ENCODE measurements at places on chromosomes 1 and 21.
A peak's percentile ranks its signal among the peaks of the same experiment; 100 is the strongest.

- H3K4me3 ChIP-seq, result no peak overlapping the region
- no peaks in the 10 kb centered on the region for H3K36me3 ChIP-seq
- no peak overlapping the region for H3K27ac ChIP-seq
- H3K4me1 ChIP-seq, result peaks cover 2% of the 10 kb centered on the region
- no peak for DNase-seq
These were observed 356.9 kb upstream of the GREM2 start for GRCh38 chr1:240968864-240969263.

GRCh38 chr1:7536891-7537591, 234.1 kb upstream of the VAMP3 start:
- no peak overlapping the region for H3K4me3 ChIP-seq
- no peaks in the 10 kb centered on the region for H3K36me3 ChIP-seq
- no peaks in the 10 kb centered on the region for H3K27me3 ChIP-seq
- H3K4me1 ChIP-seq, result peaks cover 20% of the 10 kb centered on the region

DNA sequence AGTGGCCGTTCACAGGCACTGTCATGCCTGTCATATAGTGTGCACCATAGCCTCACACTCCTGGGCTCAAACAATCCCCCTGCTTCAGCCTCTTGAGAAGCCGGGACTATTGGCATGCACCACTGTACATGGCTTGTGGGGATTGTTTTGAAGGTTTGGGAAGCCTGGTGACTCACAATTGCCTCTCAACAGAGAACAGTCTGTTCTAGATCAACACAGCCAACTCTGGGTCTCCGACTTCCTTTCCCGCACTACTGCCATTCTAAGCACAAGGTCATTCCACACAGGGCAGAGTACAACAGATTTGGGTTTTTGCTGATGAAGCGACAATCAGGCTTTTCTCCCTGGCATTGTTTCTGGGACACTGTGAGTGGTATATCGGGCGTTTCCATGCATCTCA, 15.5 kb upstream of the AHCTF1 start:
- H3K27ac ChIP-seq, result no peak overlapping the region
- H3K4me1 ChIP-seq, result no peaks in the 10 kb centered on the region
- H3K36me3 ChIP-seq, result no peaks in the 10 kb centered on the region
- DNase-seq, result no peak

DNA sequence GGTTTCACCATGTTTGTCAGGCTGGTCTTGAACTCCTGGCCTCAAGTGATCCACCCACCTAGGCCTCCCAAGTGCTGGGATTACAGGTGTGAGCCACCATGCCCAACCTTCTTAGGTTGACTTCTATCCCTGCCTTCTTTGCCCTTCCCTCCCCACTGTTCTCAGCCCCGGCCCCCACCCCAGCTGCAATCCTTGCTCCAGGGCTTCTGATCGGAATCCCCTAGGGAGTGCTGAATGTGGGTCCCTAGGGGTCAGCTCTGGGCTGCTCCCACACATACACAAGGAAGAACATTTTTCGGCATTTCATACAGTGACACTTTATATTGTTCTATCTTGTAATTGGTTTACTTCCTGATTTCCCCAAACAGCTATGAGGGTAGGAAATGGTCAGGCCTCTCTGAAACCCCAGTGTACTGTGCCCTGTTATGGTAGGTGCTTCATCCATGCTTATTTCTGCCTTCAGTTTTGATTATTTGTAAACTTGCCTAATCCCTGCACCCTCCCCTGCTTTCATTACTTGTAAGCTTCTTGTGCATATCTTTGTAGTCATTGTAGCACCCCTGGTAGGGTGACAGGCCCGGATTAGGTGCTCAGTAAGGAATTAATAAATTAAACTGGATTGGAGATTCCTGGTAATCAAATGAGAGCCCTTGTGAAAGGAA, 5.8 kb upstream of the SRP9 start:
- no peak for DNase-seq
- no peak overlapping the region for H3K4me3 ChIP-seq
- H3K36me3 ChIP-seq, result no peaks in the 10 kb centered on the region
- H3K27me3 ChIP-seq, result no peaks in the 10 kb centered on the region
- peaks cover 2% of the 10 kb centered on the region for H3K4me1 ChIP-seq

DNA sequence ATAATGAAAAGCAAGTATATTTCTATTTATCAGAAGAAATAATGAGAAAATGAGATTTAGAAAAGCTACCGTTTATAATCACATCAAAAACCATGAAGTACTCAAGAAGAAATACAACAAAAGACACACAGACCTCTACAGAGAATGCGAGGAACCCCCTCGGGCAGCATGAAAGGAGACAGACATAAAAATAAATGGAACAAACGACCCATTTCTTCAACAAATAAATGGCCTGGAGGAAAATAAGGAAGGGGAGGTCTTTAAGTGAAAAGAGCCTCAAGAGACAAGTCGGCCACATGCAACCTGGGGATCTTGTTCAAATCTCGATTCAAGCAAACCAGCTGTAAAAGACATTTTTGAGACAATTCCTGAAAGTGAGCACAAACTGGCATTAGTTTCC, 6.0 kb downstream of the CFAP74 start:
- H3K4me1 ChIP-seq, result no peaks in the 10 kb centered on the region
- H3K36me3 ChIP-seq, result no peaks in the 10 kb centered on the region
- DNase-seq, result no peak
- no peaks in the 10 kb centered on the region for H3K27me3 ChIP-seq

- H3K4me3 ChIP-seq, result no peak overlapping the region
- no peak overlapping the region for H3K27ac ChIP-seq
- H3K36me3 ChIP-seq, result no peaks in the 10 kb centered on the region
- no peaks in the 10 kb centered on the region for H3K27me3 ChIP-seq
- no peak for DNase-seq
These were observed 7.6 kb upstream of the SLC19A1 start for GRCh38 chr21:45549626-45550463.

DNA sequence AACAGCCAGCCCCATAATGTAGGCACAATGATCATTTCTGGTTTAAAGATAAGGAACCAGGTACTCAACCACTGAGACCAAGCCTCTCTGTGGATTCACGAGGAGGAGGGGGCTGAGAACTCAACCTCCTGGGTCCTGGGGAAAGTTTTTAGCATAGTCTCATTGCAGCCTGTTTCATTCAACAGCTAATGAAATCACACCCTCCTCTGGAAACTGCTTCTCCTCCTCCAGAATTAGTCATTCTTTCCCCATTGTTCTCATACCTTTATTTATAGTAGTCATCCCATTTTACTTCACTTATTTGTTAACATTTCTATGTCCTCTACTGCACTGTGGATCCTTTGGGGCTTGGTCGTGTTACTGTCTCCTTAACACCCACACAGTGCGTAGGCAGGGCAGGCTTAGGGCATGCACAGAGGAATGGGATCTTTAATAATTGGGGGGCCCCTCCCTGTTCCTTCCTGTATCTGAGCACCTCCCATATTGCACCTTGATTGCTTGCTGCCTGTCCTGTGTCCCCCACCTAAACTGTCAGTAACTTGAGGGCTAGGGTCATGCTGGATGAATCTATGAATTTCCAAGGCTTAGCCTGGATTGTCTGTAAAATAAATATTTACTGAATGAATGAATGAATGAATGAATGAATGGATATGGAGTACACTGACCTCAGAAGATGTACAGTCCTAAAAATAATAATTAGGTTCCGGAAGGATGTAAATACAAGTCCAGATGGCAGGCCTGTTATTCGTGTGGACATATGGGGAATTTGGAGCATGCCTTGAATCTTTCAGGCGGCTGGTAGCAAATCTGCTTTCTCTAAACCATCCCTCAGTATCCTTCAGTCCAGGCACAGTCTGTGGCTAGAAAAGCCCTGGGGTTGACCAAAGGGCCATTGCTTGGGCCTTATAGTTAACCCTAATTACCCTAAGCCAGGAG, 153.8 kb upstream of the HMGB4 start:
- H3K27me3 ChIP-seq, result no peaks in the 10 kb centered on the region
- no peak overlapping the region for H3K4me3 ChIP-seq
- H3K27ac ChIP-seq, result no peak overlapping the region
- H3K4me1 ChIP-seq, result no peaks in the 10 kb centered on the region

DNA sequence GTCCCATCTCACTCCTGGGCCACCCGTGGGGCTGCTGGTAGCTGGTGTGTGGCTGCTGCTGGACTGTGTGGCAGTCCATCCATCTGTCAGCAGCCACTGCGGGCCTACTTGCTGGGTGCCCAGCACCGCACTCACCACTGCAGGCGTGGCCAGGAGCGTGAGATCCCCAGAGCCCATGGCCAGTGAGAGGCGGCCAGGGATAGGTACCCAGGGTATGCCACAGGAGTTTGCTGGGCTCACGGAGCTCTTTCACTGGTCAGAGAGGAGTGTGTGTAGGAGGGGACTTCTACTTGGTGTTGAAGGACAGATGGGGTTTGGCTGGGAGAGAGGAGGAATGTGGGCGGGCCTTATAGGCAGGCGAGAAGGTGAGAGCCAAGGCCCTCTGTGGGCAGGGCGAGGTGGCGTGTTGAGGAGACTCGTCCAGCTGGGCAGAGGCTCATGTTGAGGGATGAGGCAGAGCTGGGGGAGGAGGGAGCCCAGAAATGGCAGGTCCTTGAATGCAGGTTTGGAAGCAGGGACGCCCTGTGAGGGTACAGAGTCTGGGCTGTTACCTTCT, 15.0 kb downstream of the QSOX1 start:
- no peak for DNase-seq
- peaks cover 3% of the 10 kb centered on the region for H3K36me3 ChIP-seq
- H3K4me3 ChIP-seq, result no peak overlapping the region
- peaks cover 11% of the 10 kb centered on the region for H3K4me1 ChIP-seq
- H3K27ac ChIP-seq, result no peak overlapping the region

DNA sequence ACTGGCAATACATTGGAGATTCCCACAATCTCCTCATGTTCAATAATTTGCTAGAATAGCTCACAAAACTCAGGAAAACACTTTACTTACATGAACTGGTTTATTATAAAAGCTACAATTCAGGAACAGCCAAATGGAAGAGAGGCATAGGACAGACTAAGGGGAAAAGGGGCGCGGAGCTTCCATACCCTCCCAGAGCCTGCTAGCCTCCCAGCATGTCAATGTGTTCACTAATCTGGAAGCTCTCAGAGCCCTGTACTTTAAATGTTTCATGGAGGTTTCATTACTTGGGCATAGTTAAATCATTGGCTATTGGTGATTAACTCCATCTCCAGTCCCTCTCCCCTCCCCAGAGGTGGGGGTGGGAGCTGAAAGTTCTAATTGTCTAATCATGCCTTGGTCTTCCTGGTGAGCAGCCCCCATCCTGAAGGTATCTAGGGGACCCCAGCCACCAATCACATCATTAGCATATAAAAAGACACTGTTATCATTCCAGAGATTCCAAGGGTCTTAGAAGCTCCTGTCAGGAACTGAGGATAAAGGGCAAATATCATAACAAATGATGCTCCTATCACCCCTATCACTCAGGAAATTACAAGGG, 10.9 kb upstream of the DMRTB1 start:
- peaks cover 7% of the 10 kb centered on the region for H3K4me1 ChIP-seq
- no peaks in the 10 kb centered on the region for H3K36me3 ChIP-seq
- no peak overlapping the region for H3K27ac ChIP-seq
- no peak overlapping the region for H3K4me3 ChIP-seq
- DNase-seq, result no peak
- H3K27me3 ChIP-seq, result no peaks in the 10 kb centered on the region

- no peaks in the 10 kb centered on the region for H3K36me3 ChIP-seq
- H3K27me3 ChIP-seq, result no peaks in the 10 kb centered on the region
- H3K4me3 ChIP-seq, result no peak overlapping the region
These were observed 10.4 kb downstream of the CLCNKB start for GRCh38 chr1:16053781-16054502.

DNA sequence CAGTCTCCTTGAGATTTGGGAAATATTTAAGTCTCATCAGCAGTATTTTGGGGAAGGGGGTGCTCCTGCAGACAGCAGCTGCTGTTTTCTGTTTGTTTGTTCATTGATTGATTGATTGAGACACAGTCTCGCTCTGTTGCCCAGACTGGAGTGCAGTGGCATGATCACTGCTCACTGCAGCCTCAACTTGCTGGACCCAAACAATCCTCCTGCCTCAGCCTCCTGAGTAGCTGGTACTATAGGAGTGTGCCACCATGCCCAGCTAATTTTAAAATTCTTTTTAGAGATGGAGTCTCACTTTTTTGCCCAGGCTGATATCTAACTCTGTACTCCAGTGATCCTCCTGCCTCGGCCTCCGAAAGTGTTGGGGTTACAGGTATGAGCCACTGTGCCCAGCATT, 18.2 kb downstream of the UCK2 start:
- H3K27me3 ChIP-seq, result no peaks in the 10 kb centered on the region
- no peak for DNase-seq
- no peak overlapping the region for H3K27ac ChIP-seq
- no peak overlapping the region for H3K4me3 ChIP-seq
- H3K36me3 ChIP-seq, result no peaks in the 10 kb centered on the region

GRCh38 chr1:228101994-228102790, 933 bp downstream of the C1orf35 start:
- no peaks in the 10 kb centered on the region for H3K4me1 ChIP-seq
- DNase-seq, result no peak
- peak overlapping the region; percentile 98 for H3K4me3 ChIP-seq
- no peaks in the 10 kb centered on the region for H3K27me3 ChIP-seq
- no peak overlapping the region for H3K27ac ChIP-seq

GRCh38 chr1:212674872-212675271, 24.8 kb downstream of the BATF3 start:
- H3K4me3 ChIP-seq, result no peak overlapping the region
- H3K27ac ChIP-seq, result no peak overlapping the region
- no peaks in the 10 kb centered on the region for H3K27me3 ChIP-seq

DNA sequence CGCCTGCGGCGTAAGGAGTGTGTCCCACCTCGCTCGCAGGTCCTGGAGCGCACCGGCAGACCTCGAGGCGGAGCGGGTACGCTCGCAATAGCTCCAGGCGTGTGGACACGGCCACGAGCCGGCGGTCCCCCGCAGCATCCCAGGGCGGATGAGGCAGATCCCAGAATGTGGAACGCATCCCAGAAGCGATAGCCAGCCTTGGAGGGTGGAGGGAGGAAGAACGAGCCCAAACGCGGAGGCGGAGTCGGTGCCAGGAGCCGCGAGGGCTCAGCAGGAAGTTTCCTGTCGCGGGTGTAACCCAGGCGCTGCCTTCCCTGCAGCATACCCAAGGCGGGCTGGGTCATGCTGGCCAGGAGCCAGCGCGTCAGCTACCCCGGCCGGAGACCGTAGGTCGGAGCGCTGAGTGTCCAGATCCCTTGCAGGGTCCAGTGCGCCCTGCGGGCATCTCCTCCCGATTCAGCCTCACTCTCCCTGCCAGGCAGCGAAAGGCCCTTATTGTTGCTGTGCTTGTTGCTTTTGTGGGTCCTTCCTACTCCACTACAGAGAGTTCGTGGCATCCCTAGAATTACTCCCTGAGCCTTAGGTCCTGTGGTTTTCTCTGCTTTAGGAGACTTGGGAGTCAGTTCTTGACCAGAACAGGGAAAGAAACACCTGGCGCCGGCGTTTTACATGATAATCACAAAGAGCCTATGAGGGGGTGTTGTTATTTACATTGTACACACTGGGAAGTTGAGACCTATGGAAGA, 27.7 kb downstream of the STYXL2 start:
- DNase-seq, result no peak
- H3K36me3 ChIP-seq, result no peaks in the 10 kb centered on the region
- H3K4me3 ChIP-seq, result peak overlapping the region; percentile 29
- peaks cover 3% of the 10 kb centered on the region for H3K4me1 ChIP-seq
- H3K27ac ChIP-seq, result no peak overlapping the region
